Fibroblast of villous mesenchyme (primary cell): ENCODE measurements at places on chromosomes 13 and 19. TPM values are rescaled to one million over a fixed set of nuclear protein-coding genes. Genes with fewer than 3 reads are reported as not detected.

GRCh38 chr19:392375-392970, 16.5 kb downstream of the C2CD4C start:
- no peak for DNase-seq

DNA sequence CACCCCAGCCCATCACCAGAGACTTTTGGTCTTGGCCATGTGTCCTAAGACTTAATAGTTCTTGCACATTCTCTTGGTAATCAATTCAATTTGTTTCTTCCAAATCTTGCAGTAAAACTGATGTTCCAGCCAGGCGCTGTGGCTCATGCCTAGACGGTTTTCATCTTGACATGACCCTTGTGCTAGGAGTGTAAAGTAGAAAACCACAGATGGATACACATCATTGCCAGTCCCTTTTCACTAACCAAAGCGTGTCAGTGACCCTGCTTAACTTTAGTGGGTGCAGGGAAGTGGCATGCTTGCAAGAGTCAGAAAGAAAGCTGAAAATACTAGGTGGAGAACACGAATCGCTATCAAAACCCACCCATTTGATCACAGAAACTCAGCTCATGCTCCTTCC, 18.0 kb upstream of the CD70 start:
- no peak for DNase-seq

Gene CYP4F8
- total RNA-seq: under 0.01 TPM in 1 of 2 replicates, not detected in the other

Gene KISS1R
- not detected in 2 replicates for total RNA-seq

Gene SOX21
- not detected in 2 replicates for total RNA-seq
